ENCODE measurements at places on chromosomes 11 and 22. TPM values are rescaled to one million over a fixed set of nuclear protein-coding genes. Genes with fewer than 3 reads are reported as not detected.
A peak's percentile ranks its signal among the peaks of the same experiment; 100 is the strongest.

Gene KCTD21
- total RNA-seq: 7.3 TPM

Gene RIN1
- total RNA-seq: 16.9 TPM

Gene DDTL
- total RNA-seq: 2.2 TPM

Gene KRTAP5-1
- total RNA-seq: not detected

DNA sequence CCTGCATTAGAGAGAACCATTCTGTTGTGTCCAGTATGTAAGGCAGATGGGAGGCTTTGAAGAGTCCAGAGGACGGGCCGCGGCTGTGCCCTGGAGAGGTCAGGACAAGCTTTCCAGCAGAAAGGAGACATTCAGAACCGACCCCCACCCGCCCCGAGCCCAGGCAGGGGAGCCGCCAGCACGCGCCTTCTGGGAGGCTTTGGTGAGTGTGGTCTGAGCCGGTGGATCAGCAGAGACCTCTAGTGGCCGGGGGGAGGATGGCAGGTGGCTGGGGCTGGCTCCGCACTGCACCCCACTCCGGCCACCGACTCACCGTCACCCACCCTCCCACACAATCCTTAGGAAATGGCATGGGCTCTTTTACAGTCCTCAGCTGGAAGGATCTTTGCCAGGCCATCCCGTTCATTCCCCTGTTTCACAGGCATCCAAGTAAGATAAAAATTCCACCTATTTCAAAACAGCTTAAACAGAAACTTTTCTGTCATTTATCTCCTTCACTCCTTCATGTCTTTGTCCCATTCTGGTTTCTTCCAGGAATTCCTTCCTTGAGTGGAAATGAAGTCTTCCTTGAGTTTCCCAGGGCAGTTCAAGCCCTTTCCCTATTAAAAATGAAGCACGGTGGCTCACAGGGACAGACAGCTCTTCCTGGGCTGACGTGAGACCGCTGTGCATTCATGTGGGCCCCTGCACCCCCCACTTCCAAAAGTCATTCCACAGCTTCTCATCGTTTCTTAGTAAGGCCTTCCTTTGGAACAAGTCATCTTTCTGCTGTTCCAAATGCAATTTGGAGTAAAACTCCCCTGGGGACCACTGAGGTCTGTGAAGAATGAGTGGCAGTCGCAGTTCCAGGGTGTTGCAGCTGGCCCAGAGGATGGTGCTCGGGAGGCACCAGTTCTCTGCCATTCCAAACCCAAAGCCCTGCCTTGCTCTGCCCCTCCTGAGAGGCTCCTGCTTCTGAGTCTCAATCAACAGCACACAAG is 91.0 kb downstream of the FEZ1 start:
- no peaks in the 10 kb centered on the region for H3K4me1 ChIP-seq
- no peaks in the 10 kb centered on the region for H3K36me3 ChIP-seq
- H3K4me3 ChIP-seq: no peak overlapping the region
- DNase-seq: peak; percentile 57

DNA sequence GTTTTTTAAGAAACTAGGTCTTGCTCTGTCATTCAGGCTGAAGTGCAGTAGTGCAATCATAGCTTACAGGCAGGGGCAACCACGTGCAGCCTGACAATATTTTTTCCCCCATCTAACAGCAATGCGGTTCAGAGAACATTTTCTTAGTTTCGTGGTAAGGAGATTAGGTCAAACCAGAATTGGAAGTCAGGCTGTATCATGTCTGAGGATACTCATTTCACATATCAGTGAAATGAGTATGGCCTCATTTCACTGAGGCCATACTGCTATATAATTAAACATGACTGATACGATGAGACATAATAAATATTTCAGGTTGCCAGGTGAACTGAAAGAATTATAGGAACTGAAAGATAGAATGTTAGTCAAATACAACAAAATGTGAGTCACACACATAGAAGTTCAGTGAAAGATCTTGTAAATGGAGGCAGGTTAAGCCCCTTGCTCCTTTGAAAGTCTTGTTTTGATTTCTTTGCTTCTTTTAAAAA is 32.5 kb upstream of the IZUMO1R start:
- H3K4me3 ChIP-seq: no peak overlapping the region
- no peaks in the 10 kb centered on the region for H3K27me3 ChIP-seq

- no peaks in the 10 kb centered on the region for H3K4me1 ChIP-seq
- H3K27me3 ChIP-seq: no peaks in the 10 kb centered on the region
- no peak overlapping the region for H3K4me3 ChIP-seq
- DNase-seq: no peak
- H3K27ac ChIP-seq: no peak overlapping the region
These were observed 97.1 kb downstream of the CD44 start for GRCh38 chr11:35235936-35236666.

- H3K27ac ChIP-seq: no peak overlapping the region
- no peaks in the 10 kb centered on the region for H3K27me3 ChIP-seq
- no peak for DNase-seq
- H3K36me3 ChIP-seq: no peaks in the 10 kb centered on the region
These were observed 284.4 kb upstream of the MTNR1B start for GRCh38 chr11:92685049-92685448.

DNA sequence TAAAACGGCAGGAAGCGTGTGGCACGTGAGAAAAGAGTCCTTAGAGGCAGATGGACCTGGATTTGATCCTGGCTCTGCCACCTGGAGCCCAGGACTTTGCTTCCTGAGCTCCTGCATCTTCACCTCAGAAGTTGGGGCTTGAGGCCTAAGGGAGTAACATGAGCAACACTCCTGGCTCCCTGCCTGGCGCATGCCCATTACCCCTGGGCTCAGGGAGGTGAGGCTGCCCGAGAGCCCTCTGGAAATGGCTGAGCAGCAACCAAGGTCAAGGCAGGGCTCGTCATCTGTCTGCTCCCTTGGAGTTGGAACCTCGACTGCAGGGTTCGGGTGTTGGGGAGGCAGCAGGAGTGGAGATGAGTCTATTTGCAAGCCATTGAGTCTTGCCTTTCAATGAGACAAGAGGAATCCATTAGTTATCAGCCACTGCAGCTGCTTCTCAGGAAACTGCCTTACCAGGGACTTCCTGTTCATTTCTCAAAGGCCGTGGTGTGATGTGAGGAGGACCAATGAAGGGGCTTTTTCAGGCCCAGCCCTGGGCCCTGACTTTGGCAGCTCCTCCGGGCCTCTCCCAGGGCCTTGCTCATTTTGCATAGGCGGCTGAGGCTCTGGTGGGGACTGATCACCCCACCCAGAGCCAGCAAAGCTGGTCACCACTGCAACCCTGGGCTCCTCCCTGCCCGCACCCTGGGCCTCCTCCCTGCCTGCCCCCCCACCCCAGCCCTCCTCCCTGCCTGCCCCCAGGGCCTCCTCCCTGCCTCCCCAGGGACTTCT is 6.4 kb downstream of the FADS2 start:
- no peak for DNase-seq
- no peak overlapping the region for H3K4me3 ChIP-seq
- H3K4me1 ChIP-seq: peaks cover 8% of the 10 kb centered on the region
- H3K27me3 ChIP-seq: no peaks in the 10 kb centered on the region

DNA sequence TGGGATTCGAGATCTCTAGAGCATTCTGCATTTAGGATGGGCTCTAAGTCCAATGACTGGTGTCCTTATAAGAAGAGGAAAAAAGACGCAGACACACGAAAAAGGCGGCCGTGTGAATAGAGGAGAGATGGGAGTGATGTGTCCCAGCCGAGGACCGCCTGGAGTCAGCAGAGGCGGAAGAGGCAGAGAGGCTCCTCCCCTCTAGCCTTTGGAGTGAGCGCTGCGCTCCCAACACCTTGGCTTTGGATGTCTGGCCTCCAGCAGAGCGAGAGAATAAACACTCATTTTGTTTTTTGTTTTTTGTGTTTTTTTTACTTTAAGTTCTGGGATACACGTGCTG is 83.0 kb upstream of the RTL6 start:
- no peak overlapping the region for H3K27ac ChIP-seq
- no peaks in the 10 kb centered on the region for H3K36me3 ChIP-seq
- peaks cover 1% of the 10 kb centered on the region for H3K27me3 ChIP-seq
